Endodermal cell (in vitro differentiated cells): ENCODE measurements at places on chromosomes 4 and X. TPM values are rescaled to one million over a fixed set of nuclear protein-coding genes. Genes with fewer than 3 reads are reported as not detected.

DNA sequence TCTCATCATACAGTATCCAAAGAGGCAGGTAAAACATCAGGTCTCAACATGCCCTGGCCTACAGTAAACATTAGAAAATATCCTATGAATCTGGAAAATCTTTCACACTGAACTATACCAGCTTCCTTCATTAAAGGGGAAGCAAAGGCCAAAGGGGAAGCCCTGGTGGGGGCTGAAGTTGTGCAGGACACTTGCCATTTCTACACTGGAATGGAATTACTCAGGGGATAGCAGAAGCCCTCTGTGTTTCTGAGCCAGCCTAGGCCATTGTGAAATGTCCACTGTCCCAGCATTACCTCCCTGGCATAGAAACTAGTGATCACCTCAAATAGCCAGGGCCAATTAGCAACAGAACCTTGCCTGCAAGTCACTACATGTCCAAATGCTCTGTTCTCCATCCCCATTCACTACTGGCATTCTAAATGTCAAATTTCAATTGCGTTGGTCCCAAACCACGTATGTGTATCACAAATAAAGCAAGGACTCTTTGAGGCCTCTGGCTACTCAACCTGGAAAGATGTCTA lies 429.9 kb downstream of the AFF2 start:
- DNase-seq = no peak

- peak; percentile 51 for DNase-seq
Measured at GRCh38 chrX:119266364-119266995, 30.4 kb downstream of the PGRMC1 start.

DNA sequence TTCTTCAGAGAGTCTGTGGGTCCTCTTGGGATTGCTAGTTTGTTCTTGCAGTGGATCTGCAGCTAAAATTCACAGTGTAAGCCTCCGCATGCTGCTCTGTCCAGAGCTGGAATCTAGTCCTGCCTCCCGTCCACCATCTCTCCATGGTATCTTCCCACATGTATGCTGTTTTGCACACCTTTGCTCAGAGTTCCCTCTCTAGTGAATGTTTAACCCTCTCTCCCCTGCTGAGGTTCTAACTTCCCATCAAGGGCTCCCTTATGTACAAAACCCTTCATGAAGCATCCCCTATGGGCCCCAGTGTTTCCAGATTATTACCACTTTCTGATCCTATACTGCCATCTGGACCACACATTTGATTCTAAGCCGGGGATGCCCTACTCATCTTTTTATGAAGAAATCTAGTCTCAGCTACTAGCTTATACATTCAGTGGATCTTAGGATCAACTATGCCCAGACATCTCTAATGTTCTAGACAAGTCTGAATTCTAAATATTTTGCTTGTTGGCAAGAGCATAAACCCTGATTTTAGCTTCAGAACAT lies 157.3 kb downstream of the CPEB2 start:
- DNase-seq = no peak

Gene VEGFD
- 0.25 to 0.27 TPM in 2 of 3 replicates, not detected in the other for total RNA-seq

- DNase-seq = no peak
Measured at GRCh38 chrX:1215123-1215823, 2.8 kb upstream of the CRLF2 start.

- DNase-seq = no peak
Measured at GRCh38 chr4:184263461-184263860, 45.8 kb upstream of the ENPP6 start.

- no peak for DNase-seq
Measured at GRCh38 chr4:189815404-189816192, 125.1 kb upstream of the FRG1 start.

DNA sequence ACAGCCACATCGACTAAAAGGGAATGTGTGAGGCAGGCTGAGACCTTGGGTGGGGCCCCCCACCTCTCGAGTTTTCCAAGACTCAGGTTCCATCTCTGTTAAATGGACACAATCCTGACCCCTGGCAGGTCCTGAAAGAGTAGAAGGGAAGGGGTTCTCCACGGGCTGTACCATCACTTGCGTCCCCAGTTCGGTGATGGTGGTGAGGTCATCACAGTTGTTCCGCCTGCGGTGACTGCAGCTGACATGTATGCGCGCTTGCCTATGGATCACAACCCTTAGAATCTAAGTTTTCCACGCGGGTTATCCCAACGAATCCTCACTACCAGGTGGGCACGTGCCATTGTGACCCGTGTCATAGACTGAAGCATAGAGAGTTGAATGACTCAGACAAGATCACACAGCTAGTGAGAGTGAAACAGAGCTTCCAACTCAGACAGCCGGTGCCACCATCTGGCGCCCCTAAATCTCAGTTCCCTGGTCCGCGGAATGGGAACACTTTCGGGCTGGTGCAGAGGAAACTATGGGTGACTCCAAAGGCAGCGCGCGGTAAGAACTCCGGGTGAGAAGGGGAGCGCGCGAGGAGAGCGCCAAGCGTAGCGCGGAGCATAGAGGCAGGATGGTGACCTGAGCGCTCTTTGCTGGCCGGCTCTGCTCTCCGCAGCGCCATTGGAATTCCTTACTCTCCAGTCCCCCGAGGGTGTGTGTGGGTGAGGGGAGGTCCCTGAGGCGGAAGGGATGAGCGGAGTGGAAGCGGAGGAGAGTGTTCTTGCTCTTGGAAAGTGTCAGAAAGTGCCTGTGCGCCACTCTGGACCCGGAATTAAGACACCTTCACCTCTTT lies 10.5 kb downstream of the MSX1 start:
- DNase-seq = peak; percentile 77

DNA sequence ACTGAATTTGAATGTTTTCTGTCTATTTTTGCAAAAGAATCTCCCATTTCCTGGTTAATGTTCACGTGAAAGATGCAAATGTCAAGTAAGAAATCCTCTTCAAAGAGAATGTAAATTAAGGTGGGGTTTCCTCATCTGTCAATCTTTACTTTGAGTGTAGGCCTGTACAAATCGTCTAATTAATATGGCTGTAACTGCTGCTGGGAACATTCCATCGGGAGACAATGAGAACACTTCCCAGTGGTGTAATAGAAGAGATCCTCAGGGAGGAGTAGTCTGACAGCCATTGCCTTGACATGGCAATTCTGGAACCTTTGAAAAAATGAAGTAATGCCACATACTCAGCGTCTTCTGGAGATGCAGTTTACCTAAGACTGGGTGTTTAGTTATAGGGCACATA lies 3.7 kb downstream of the EREG start:
- DNase-seq = no peak

DNA sequence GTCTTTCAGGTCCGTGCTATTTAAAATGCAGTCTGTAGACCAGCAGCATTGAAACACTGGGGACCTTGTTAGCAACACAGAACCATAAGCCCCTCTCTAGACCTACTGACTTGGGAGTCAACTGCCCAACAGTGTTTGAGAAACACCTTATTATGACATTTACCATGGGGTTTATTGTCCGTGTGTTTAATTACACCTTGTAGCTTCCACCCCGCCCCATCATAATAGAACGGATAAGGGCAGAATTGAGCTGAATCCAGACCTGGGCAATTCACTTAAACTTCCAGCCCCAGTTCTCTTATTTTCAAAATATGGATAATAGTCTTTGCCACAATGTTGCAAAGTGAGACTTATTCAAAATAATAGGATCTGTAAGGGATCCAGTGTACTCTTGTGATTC lies 30.6 kb upstream of the CLNK start:
- DNase-seq = no peak
